Testis (tissue), 5 donors: ENCODE measurements at places on chromosomes 5 and 9. TPM values are rescaled to one million over a fixed set of nuclear protein-coding genes. Genes with fewer than 3 reads are reported as not detected.

- no peaks in the 10 kb centered on the region for H3K27me3 ChIP-seq
- H3K4me1 ChIP-seq = no peaks in the 10 kb centered on the region
- H3K4me3 ChIP-seq = no peak overlapping the region
- H3K36me3 ChIP-seq = no peaks in the 10 kb centered on the region
These were observed 94.2 kb downstream of the TMEM174 start for GRCh38 chr5:73266925-73267765.

- H3K27me3 ChIP-seq = no peaks in the 10 kb centered on the region
- no peak overlapping the region for H3K27ac ChIP-seq
- no peak for DNase-seq
- H3K4me1 ChIP-seq = no peaks in the 10 kb centered on the region
- H3K36me3 ChIP-seq = no peaks in the 10 kb centered on the region
These were observed 49.2 kb upstream of the KIAA1958 start for GRCh38 chr9:112437406-112437805.

PCDH1 gene
- total RNA-seq = 10.6 TPM

FAM78A gene
- 30.8 TPM for total RNA-seq
